Cardiac fibroblast (primary cell): ENCODE measurements at places on chromosomes 4 and X.

GRCh38 chrX:74160816-74161215 is 143.2 kb upstream of the ZCCHC13 start:
- DNase-seq: no peak

- DNase-seq: peak; percentile 42
Measured at GRCh38 chrX:19678941-19679340, 163.6 kb upstream of the MAP3K15 start.

- peak; percentile 16 for DNase-seq
Measured at GRCh38 chrX:67619253-67619652, 75.4 kb downstream of the AR start.

DNA sequence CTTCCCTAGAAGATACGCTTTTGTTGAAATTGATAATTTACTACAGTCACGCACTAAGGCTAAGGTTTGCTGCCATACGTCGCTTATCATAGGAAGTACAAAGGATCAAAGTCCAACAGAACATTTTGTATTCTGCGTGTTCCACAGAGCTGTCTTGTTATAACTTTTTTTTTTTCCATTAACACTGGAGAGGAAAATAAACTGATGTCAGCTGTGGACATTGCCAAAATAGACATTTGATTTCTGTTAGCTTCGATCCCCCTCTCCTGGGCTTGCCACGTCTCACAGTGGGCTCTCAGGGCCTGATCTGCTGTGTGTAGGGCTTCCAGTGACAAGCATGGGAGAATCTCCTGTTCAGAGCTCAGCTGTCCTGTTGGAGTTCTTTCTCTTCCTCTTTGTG is 93.3 kb downstream of the SPATA18 start:
- DNase-seq: no peak

DNA sequence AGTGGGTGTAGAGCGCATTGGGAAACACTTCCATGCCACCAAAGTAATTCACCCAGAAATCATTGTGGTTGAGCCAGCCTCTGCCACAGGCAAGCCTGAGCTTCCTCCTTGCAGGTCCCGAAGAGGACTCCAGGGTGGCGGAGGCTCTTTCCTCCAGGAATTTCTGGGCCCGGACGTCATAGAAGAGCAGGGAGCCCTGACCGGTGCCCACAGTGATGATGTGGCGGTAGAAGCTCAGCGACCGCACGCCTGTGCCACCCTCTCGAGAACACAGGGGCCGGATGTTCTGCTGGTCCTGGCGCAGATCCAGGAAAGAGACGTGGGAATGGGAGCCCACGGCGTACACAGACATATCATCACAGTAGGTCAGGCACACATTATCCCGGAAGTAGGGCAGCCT is 1.3 kb downstream of the DCAF12L1 start:
- no peak for DNase-seq

DNA sequence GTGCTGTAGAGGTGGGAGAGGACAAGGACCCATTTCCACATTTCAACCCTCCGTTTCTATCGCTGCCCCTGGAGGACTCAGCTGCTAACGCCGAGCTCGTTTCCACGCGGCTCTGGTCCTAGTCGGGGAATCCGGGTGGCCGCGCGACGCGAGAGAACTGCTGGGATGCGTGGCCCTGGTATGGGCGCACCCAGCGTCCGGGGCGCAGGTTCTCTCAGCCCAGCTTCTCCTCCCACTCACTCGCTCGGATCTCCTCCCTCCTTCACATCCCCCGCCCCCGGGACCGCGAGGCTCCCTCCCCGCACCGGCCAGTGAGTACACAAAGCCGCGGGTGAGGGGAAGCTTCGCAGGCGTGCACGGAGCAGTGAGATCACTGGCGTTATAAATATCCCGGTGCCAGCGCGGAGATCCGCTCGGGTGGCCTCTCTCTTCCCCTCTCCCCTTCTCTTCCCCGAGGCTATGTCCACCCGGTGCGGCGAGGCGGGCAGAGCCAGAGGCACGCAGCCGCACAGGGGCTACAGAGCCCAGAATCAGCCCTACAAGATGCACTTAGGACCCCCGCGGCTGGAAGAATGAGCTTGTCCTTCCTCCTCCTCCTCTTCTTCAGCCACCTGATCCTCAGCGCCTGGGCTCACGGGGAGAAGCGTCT is at the start of gene FGF5:
Gene FGF5 (plus strand): TSS at position 412 of the 649 bp plus-strand sequence. CDS start 161 bp downstream, at position 573.
- peak; percentile 85 for DNase-seq

DNA sequence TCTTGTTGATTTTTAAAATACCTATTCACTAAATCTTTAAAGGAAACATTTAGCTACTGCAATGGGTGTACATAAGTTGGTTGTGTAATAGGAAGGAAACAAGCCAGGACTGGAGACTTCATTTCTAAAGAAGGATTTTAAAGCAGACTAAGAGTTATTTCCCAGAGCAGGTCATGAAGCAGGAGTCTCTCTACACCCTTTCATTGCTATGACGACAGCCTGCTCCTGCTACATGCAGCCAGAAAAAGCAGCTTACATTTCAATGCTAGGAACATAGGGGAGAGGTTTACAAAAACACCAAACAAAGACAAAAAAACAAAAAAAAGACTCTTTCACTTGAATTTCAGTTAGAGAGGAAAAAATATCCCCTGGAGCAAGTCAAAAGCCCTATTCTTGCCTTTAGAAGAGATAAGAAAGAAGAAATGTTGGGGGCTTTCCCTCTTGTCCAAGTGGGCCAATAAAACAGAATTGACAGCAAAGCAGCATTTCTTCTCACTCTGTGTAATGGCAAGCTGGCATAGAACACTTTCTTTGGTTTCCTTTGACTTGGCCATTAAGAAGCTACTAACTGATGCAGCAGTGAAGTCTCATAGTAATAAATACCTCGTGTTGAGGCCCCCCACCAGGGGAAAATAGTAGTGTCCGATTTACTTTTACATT is 3.4 kb downstream of the SPARCL1 start:
- peak; percentile 88 for DNase-seq

DNA sequence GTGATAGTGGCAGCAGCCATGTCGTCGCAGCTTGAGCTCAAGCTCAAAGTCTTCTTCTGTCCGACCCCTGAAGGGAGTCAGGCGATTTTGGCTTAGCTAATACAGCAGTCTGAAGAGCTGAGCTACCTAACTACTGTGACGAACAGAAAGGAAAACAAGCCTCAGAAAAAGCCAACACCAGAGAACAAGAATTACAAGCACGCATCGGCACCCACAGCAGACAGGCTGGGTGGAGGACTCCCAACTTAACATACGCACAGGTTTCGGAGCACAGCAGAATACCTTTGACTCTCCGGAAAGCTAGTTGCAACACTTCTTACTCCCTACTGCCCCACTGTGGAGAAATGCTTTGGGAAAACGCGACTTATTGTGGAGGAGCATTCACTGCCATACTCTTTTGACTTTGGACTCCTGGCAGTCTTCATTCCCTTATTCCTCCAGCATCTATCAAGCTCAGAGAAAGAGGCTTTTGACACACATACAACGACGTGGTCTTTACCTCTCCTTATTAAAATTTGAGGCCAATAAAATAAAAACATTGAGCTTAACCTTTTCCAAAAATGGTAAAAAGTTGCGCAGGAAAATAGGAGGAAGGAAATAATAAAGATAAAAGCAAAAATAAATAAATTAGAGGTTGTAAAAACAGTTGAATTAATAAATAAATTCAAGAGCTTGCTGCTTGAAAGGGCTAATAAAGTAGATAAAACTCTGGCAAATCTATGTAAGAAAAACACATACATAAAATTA is 41.3 kb upstream of the GPC3 start:
- DNase-seq: peak; percentile 64

GRCh38 chrX:64188901-64189300 is 16.6 kb downstream of the AMER1 start:
- no peak for DNase-seq

DNA sequence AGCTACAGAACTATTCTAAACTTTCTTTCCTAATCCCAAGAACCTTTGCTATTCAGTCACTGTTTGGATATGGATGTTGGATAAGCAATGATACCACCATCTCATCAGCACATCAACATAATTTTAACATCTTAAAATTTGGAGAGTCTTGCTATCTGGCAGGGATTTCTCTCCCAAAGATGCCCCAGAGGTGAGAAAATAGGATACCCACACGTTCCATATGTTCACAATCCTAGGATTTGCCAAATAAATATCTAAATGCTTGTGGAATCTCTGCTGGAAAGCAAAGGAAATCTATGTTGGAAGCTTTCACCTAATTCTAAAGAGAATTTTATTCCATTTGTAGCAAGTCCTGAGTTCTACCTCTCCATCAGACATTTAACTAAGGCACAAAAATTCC is 24.4 kb downstream of the SOWAHB start:
- DNase-seq: no peak

DNA sequence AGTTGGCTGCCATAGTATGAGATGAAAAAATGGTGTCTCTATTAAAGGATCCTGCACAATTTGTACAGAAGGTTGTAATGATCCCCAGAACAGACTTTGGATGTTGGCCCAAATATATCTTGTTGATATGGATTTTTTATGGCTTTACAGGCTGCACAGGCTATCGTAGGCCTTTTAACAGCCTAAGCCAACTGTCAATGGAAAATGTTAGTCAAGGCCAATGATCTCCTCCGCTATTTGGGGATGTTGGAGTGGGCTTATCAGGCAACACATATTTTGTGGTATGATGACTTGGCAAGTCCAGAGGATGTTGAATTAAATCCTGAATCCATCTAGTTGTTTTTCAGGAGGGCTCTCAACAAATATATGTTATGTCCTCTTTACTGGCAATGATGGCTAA is 42.1 kb downstream of the ZCCHC13 start:
- no peak for DNase-seq

- no peak for DNase-seq
Measured at GRCh38 chrX:138859421-138859820, 147.9 kb upstream of the FGF13 start.

GRCh38 chr4:52408032-52408431 is 251.1 kb downstream of the USP46 start:
- DNase-seq: no peak

GRCh38 chr4:89007338-89007939 is 49.5 kb downstream of the FAM13A start:
- DNase-seq: no peak

DNA sequence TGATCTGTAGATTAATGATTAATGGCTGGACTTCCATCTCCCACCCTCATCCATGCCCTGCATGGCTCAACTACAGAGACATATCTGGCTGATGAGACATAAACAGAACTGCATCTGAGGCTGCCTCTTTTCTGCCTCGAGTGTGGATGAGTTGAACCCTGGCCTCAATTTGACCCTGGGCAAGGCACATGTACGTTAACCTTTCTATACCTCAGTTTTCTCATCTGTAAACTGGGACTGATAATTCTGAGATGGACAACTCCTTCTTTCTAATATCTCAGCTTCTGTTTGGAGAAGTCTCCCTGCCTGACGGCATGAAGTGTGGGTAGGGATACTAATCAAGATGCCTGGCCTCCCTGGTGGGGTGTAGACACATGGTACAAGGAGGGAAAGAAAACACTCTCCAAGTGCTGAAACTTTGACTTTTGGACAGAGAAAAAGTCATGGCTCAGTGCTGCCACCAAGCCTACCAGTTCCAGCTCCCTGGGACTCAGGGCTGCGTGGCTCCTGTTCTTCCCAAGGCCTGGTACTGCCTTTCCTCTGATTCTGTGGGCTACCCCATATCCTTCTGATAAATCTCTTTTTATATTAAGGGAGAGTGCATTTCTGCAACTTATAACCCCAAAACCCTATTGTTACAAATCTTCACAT is 64.4 kb downstream of the HAUS3 start:
- peak; percentile 3 for DNase-seq

DNA sequence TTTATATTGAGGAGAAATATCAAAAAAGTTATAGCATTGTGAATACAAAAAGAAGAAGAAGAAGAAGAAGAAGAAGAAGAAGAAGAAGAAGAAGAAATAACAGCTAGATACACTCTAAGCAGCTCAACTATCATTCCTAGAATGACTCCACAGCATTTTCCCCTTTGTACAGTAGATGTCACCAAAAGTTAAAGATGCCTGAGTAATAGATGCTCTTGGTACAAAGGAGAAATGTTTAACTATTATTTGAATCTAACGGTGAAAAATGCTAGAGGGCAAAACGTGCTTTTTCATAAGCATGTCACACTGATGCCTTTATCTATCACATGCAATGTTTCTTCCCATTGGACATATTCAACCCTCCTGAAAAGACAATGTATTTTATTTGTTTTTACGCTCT is 178.4 kb upstream of the GPRIN3 start:
- DNase-seq: peak; percentile 71

- peak; percentile 49 for DNase-seq
Measured at GRCh38 chrX:55057675-55058249, 17.1 kb upstream of the PAGE2B start.

- peak; percentile 79 for DNase-seq
Measured at GRCh38 chr4:74932832-74933561, at the start of gene PARM1. TSS of gene PARM1 (plus strand) at chr4:74933116. CDS start at chr4:74933328, 212 bp downstream.

GRCh38 chrX:113389846-113390245 is 549.2 kb upstream of the AMOT start:
- peak; percentile 38 for DNase-seq

- DNase-seq: peak; percentile 41
Measured at GRCh38 chrX:132226169-132226568, 6.9 kb upstream of the RAP2C start.

DNA sequence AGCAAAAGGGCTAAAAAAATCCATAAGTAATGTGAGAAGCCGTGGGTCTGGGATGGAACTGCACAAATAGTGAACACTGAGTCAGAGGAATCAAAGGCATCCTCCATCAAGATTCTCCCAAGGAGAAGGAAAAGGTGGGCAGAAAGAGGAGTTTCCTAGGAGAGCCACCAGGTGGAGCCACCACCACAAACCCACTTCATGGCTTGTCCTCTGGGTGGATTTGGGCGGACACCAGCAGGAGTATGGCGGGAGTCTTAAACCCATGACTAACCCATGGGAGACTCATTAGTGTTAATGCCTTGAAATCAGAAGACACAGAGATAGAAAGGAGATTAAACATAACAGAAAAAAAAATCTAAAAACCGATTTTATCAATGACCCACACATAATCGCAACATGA is 147.7 kb downstream of the SH3KBP1 start:
- peak; percentile 81 for DNase-seq

DNA sequence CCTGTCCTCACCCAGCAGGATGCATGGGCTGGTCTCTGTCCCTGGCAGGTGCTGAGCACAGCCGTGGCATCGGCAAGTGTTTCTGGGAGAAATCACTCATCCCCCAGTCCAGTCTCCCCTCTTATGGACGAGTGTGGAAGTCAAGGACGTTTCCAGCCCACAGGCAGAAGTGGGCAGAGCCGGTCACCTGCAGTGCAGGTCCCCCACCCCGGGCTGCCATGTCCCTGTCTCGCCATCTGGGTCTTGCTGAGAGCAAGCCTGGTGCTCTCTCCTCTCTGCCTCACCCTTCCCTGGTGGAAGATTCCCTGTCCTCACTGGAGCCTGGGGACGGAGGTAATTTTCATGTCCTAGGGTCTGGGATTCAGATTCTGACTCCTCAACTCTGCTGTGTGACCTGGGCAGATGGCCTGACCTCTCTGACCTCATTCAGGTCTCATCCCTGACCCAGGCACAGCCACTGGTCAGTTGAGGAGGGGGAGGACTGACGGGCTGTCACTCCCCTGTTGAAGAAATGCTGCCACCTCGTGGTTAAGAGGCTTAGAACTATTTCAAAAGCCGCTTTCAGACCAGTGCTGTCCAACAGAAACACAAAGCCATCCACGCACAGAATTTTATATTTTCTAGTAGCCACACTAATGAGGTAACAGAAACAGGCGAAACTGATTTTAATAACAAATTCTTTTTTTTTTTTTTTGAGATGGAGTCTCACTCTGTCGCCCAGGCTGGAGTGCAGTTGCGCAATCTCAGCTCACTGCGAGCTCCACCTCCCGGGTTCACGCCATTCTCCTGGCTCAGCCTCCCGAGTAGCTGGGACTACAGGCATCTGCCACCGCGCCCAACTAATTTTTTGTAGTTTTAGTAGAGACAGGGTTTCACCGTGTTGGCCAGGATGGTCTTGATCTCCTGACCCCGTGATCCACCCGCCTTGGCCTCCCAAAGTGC is 1.8 kb downstream of the CPZ start:
- peak; percentile 80 for DNase-seq

GRCh38 chr4:39044364-39044955 is 12.3 kb upstream of the TMEM156 start:
- DNase-seq: peak; percentile 95
